ENCODE measurements at places on chromosomes 3 and 15.

DNA sequence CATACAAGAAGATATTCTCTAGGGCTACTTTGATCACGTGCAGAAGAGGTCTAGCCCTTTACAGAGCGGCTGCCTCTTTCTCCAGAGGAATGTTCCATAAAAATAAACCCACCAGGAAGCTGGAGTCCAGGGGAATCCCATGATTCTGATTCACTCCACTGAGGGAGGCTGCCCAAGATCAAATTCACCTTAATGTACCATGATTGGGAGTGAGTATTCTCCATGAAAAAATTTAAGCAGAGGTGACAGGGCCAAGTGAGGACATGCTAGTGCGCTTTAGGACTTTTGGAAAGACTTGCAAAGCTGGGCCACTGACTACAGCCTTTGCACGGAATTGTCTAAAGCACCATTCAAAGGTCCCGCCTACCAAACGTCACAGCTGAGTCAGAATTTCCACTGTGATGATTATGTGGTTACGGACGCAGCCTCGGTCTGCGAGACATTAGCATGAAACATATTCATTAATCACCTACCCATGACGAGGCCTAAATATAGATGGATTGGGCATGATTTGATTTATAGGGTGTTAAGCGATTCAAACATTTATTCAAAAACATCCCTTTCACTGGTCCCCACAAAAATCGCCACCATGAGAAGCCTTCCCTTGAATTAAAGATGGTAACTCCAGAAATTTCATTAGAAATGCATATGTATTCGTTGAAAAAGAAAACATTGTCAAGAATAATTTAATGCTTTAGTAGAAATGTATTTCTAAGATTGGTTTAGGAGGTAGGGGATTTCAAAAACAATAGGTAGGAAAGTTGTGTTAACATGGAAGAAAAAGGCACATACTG, 152.6 kb downstream of the GREM1 start:
- DNase-seq = no peak

DNA sequence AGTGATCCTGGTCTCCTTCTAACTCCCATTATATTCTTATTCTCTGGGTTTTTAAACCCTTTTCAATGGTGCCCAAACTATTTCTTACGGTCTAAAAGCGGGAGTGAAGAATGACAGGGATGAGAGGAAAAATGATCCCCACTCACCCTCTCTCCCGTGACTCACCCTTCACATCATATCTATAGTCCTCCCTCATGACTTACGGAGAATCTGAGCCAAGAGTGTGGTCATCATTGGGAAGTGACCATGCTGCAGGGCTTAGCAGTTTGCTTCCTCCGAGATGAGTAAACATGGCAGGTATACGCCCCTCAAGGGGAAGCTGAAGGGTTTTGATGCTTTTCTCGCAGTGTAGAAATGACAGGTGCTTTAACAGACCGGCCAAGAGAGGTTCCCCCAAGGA, 274.0 kb downstream of the RYR3 start:
- DNase-seq = no peak

- no peak for DNase-seq
Observed at GRCh38 chr15:75360391-75360790, 8.0 kb downstream of the MAN2C1 start.

- DNase-seq = no peak
Observed at GRCh38 chr15:27937851-27938250, 161.3 kb downstream of the OCA2 start.

DNA sequence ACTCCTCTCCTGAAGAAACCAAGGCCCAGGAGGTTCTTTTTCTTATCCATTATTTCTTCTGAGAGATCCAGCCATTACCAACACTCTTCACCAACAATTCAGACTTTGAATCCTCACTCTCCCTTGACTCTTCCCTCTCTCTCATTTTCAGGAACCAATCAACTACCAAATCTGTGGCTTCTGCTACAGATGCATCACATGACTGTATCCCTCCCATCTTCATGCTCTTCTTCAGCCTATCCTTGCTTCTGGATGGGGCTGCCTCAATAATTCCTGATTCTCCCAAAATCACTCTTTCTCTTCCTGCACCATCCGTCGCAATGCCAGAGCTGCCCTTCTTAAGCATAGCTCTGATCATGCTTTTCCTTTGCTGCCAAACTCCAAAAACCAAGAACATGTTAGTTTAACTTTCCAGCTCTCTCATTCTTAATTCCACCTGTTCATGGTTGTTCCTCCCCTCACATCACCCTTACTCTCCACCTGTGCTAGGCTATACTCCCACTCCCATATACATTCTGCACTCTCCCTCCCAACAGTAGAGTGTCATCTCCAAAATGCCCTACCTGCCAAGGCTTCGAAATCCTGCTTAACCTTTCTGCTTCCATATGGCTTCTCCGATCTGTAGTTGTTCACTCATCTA, 13.5 kb downstream of the PLD1 start:
- no peak for DNase-seq

DNA sequence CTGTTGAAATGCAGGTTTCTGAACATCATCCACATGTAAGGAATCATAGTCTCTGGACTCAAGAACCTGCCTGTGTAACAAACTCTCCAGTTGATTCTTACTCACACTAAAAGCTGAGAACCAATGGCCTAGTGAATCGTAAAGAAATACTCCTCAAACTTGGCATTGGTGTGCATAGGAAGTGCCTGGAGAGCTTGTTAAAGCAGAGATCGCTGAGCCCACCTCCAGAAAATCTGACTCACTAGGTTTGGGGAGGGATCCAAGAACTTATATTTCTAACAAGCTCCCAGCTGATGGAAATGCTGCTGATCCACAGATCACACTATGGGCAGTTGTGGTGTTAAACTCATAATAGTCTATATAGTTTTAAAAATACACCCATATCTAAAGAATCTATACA, 55.8 kb upstream of the LMCD1 start:
- DNase-seq = no peak

DNA sequence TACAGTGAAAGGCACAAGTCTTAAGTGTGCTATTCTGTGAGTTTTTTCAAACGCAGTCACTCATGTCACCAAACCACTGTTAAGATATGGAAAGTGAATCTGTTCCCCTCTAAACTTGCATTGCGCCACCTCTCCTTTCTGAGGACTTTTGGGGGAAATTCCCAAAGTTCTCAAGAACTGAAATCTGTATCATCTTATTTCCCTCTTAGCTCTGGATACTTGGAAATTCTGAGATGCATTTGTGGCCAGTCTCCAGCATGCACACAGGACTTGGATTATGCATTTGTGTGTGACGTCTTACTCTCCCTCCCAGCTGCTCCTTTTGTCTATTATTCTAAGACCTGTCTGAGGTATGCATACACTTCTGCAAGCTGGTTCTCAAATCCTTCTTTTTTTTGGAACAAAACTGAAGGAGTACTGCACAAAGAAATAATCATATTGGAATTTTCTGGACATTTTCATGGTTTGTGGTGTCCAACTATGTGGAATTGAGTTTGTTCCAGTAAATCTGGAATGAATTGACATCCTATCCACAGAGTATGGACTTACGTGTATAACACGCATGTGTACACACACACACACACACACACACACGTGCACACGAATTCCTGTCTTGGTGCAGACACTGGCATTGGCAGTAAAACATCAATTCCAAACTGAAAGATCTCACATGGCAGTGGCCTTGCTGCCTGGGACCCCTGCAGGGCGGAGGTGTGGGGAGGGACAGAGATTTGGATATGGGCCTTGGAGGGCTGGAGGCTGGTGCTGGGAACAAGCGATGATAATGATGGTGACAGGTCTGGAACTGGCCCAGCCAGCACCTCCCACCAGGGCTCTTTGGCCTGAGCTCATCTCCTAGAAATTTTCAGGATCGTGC, 8.2 kb upstream of the LCTL start:
- no peak for DNase-seq

GRCh38 chr3:151156618-151157216, 46.3 kb downstream of the GPR171 start:
- no peak for DNase-seq

DNA sequence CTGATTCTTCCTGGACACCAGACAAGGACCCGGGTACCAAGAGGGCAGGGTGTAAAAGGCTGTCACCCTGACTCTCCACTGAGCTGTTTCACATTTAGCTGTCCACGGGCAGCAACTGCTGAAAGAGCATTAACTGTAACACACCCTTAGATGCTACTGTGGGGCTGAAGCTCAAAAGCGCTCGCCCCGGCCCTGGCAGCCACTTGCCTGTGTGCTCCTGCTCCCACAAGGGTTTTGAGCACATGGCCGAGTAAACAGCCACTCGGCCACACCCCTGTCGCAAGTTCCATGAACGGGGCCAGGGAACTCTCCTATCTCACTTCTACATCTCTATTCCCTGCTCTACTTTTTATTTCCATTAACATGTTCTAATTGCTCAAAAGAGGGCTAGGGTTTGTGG, 421.7 kb downstream of the TUSC7 start:
- no peak for DNase-seq
